ENCODE measurements at places on chromosomes 12 and 14.

DNA sequence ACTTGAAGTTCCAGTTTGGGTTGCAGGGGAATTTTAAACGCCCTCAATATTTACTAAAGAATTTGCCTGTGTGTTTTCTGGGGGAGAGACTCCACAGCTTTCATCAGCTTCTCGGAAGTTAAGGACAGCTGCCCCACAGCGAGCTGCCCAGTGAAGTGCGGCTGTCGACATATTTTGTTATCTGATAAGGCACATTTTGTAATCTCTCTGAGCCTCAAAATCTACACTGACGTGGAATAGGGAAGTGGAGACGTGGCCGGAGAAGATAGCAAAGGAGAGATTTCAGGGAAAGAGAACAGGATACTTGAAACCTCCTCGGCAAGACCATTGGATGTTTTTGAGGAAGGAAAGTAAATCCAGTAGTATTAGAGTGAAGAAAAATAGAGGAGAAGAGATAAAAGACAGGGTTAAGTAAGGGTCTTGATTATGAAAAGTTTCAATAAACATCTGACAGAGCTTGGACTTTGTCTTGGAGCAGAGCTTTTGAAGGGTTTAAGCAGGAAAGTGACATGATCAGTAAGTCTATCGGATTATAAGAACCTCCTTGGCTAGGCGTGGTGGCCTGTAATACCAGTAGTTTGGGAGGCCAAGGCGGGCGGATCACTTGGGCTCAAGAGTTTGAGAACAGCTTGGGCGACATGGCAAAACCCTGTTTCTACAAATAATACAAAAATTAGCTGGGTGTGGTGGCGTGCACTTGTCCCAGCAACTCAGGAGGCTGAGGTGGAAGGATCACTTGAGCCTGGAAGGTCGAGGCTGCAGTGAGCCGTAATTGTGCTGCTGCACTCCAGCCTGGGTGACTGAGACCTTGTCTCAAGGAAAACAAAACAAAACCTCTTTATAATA is 1.1 kb downstream of the POLR3B start:
- no peak for DNase-seq

- no peak for DNase-seq
Observed at GRCh38 chr14:101825797-101826196, 64.3 kb downstream of the PPP2R5C start.

GRCh38 chr14:61911574-61911973 is 149.4 kb downstream of the SNAPC1 start:
- DNase-seq: no peak

DNA sequence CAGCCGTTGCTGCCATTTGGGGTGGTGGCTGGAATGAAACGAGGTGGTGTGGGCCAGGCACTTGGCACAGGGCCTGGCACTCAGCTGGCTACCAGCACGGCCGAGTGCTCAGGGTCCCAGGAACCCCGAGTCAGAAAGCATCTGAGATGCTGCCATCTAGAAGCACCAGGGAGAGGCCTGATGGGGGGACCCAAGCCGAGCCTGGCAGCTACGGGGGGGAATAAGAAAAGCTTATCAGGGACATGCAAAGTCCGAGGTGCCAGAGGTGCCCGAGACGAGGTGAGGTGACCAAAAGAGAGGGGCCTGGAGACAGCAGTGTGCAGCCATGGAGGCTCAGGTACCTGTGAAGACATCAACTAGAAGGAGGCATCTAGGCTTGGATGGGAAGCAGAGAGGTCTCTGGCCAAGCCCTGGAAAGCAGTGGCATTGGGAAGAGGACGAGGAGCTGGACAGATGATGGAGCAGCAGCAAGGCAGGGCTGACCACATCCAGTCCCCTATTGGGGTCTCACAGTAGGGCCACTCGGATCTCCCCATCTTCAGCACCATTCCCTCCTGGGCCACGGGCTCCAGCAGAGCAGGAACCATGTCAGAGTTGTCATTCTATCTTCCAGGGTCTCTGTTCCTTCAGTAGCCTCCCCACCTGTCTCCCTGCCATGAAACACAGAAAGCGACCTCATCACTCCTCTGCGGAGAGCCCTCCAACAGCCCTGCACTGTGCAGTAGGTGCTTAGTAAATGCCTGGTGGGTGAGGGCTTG is 59.3 kb upstream of the DIO3 start:
- no peak for DNase-seq

- no peak for DNase-seq
Observed at GRCh38 chr14:78164226-78164853, 5.8 kb upstream of the NRXN3 start.

- no peak for DNase-seq
Observed at GRCh38 chr12:105476616-105477015, 146.1 kb downstream of the C12orf75 start.

DNA sequence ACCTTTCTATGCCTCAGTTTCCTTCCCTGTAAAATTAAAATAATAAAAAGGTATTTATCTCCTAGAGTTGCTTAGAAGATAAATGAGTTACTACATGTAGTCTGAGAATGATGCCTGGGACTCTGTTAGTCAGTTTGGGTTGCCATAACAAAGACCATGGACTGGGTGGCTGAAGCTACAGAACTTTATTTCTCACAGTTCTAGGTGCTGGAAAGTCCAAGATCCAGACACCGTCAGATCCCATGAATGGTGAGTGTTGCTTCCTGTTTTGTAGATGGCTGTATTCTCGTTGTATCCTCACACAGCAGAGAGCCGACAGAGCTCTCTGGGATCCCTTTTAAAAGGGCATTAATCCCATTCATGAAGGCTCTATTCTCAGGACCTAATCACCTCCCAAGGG is 64.0 kb upstream of the LTA4H start:
- no peak for DNase-seq

DNA sequence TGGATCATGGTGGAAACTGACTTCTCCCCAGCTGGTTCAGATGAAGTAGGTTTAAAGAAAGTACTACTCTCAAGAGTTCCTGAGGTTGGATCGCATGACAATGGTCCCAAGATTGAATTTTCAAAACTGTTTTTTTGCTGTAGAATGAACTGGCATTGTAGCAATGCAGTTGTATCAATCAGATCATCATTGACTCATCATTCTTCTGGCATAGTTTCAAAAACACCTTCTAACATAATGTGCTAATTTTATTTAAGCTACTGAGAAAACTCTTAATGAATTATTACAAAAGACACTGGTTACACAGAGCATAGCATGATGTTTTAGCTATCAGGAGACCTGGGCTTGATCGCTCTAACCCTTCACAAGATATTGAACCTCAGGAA is 384.5 kb upstream of the DCN start:
- DNase-seq: no peak

DNA sequence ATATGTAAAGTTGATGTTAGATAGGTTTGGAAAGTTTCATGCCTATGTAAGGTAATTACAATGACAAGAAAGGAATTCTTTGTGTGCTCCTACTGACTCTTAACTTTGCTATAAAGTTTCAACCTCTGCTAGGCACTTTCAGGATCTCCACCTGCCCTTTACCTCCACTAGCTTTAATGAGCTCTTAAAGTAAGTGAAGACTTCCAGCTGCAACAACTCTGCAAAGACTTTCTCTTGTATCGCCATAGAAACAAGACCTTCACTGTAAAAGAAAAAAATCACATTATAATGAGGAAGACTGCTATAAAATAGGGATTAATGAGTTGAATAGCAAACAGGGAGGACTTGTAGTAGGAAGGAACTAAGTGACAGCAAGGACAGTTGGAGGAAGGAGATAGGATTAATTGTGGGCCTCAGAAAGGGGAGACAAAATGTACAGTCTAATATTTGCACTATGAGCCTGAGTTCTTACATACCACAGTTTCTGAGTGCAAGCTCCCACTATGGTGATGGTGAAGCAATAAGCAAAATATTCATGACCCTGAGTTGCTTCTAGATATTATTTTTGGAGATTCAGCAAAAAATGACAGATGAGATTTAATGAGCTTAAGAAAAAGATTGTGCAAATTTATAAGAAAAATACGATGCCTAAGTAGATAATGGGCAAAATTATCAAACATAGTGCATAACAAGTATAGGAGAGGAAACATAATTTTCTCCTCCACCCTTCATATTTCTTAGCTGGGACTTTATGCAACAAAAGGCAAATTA is 66.7 kb downstream of the DHRS2 start:
- DNase-seq: no peak

DNA sequence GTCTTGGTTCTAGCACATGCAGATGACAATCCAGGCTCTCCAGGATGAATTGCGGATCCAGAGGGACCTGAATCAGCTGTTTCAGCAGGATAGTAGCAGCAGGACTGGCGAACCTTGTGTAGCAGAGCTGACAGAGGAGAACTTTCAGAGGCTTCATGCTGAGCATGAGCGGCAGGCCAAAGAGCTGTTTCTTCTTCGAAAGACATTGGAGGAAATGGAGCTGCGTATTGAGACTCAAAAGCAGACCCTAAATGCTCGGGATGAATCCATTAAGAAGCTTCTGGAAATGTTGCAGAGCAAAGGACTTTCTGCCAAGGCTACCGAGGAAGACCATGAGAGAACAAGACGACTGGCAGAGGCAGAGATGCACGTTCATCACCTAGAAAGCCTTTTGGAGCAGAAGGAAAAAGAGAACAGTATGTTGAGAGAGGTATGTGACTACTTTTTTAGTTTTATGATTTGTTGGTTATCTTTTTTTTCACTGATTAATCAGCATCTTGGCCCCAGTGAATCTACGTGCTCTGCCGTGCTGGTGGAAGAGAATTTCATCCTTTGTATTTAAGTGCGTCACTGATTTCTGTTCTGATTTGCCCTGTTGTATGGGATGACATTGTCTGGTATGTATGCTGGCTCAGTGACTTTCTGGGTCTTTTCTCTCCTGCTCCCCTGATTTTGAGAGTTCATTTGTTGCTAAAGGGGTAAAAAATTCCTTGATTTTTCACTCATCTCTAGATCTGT is 92.3 kb downstream of the ERC1 start:
- no peak for DNase-seq

GRCh38 chr14:97705976-97706375 is 908.8 kb downstream of the VRK1 start:
- no peak for DNase-seq

GRCh38 chr12:13451776-13452175 is 255.2 kb downstream of the EMP1 start:
- no peak for DNase-seq

GRCh38 chr12:110819646-110820045 is 27.1 kb upstream of the CCDC63 start:
- DNase-seq: no peak

- DNase-seq: no peak
Observed at GRCh38 chr14:95523815-95524448, 7.5 kb upstream of the SYNE3 start.

- no peak for DNase-seq
Observed at GRCh38 chr12:5036031-5036430, 7.6 kb upstream of the KCNA5 start.

DNA sequence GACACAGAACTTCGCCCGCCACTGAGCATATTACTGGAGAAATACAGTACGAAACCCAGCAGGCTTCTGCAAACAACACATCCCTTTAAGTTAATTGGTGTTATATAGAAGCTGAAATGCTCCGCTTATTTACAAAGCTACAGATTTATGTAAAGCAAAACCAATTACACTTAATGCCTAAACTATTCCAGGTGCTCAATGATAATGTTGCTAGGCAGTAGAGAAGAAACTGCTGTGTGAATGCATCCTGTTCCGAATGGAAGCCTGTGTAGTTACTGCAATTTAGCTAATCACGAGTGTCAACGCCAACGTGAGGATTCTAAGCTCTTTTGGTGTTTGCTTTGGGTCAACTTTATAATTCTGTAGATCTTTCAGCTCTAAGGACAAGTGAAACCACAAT is 89.8 kb downstream of the SLC15A5 start:
- DNase-seq: no peak

DNA sequence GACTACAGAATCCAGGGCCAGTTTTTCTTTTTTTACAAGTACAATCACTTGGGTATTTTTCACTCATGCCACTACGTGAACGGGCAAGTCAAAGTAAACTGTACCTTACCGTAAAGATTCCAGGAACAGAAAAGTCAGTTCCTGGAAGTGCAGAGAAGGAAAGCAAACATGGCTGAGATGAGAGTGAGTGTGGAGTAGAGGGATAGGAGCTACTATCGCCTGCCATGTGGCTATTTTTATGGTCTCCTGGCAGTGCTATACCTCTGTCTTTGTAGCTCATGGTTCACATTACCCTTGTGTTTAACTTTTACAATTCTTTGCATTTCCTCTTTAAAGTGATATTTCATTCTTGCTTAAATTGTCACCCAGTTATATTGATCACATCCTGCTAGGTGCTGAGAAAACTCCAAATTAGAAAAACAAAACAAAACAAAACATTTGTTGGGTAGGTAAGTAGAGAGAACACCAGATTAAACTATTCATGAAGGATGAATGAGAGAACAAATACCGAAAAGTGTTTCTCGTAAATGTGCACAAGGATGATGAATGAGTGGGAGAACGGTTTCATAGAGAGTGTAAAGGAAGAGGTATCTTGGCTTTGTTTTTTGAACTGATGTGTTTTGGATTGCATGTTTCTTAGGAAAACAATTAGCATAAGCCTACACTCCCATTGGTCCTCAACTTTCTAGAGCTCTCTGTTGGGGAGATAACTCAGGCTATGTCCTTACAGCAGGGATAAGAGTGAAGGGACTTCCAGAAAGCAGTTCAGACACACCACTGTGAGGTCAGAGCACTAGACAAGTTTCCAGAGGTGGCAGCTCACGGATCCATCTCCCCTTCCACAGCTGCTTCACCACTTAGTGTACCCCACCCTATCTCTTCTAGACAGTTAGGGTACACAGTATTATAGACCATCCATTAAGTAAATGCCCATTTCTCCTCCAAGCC is 163.7 kb downstream of the IPO8 start:
- no peak for DNase-seq

- DNase-seq: no peak
Observed at GRCh38 chr12:23704992-23705943, 244.2 kb downstream of the SOX5 start.

DNA sequence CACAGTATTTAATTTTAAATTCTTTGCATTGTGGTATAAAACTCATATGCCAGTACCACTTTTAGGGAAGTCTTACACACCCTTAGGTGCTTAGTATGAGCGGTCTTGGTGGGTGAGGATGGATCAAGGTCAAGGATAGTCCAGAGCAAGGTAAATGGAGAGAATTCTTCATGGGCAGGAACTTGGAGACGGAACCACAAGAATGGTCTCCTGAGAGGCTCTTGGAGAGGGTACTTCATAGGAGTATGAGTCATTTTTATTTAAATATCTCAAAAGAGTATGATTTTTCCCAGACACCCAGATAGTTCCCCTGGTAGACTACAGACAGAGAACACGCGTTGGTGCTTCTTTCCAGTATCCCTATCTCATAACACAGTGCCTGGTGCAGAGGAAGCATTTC is 21.9 kb downstream of the HSPB8 start:
- no peak for DNase-seq

DNA sequence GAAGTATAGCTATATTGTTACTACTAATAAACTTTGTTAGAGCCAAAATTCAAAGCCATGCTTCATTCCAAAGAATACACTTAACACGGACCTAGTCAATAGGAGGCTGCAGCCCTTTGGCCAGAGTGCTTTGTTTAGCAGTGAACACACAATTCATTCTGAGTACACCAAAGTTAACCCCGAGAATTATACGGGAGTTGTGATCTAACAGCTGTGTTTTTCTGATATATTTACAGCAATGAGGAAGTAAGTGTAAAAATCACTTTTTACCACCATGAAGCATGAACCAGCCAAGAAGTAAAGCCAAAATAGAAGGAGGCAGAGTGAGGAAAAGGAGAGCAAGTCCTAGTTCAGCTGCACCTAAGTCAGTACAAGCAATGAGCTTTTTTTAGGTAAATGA is 156.8 kb upstream of the PDE3A start:
- no peak for DNase-seq

Data from anterior cingulate cortex (tissue), 58 donors.